H9 (cell line): ENCODE measurements at places on chromosomes 4 and X. TPM values are rescaled to one million over a fixed set of nuclear protein-coding genes. Genes with fewer than 3 reads are reported as not detected.

Gene VCX2
- total RNA-seq = not detected in 2 replicates

Gene FDCSP
- not detected in 2 replicates for total RNA-seq

Gene ZNF518B
- total RNA-seq = 9.6 and 11.5 TPM in 2 replicates

Gene COL25A1
- total RNA-seq = 4.2 and 4.6 TPM in 2 replicates

Gene AMBN
- not detected in 2 replicates for total RNA-seq

Gene FRG2
- total RNA-seq = not detected in 2 replicates

Gene BEX1
- total RNA-seq = 48.1 and 51.7 TPM in 2 replicates

Gene RNF128
- total RNA-seq = 0.09 and 0.13 TPM in 2 replicates

Gene ATP1B4
- total RNA-seq = not detected in 2 replicates

Gene MCTS1
- total RNA-seq = 27.7 and 28.9 TPM in 2 replicates

DNA sequence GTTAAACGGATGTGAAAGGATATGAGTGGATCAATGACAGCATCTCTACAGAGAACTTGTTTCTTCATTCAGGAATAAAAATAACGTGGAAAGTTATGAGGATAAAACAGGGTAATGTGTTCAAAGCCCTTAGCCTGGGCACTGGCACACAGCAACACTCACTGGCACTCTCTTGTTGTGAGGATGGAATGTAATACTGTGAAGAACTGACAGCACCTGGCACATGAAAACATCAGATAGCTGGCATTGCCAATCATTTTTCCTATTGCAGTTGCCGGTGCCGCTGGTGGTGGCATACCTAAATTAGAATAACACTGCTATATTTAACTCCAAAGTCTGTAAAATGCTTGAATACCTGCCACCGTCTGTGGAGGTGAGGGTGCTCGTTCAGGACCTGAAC is 1061.2 kb downstream of the DMD start:
- DNase-seq = no peak

DNA sequence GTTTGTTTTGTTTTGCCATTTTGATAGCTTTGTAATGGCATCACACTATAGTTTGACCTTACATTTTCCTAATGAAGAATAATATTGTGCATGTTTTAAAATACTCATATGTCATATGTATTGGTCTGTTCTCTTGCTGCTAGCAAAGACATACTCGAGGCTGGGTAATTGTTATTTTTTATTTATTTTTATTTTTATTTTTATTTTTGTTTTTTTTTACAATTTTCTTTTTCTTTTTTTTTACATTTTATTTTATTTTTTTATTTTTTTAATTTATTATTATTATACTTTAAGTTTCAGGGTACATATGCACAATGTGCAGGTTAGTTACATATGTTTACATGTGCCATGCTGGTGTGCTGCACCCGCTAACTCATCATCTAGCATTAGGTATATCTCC is 104.6 kb upstream of the GRID2 start:
- no peak for DNase-seq

GRCh38 chr4:79047316-79047715 is 108.1 kb upstream of the PAQR3 start:
- DNase-seq = no peak

DNA sequence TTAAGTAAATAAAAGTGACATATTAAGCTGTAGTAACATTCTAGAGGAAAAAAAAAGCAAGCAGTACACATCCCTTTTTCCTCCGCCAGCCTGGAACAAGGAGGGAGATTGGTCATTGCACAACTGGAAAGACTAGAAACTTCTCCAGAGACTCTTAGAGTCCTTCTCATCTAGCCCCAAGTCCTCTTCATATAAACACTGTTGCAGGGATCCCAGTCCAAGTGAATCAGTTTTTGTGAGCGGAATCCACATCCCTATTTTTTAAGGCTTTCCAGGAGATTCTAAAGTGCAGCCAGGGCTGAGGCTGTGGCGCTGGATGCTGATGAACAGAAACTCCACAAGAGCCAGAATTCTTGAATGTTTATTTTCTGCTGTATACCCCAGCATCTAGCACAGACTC is 23.8 kb downstream of the REELD1 start:
- no peak for DNase-seq

GRCh38 chrX:38649674-38650647 is 88.6 kb downstream of the TSPAN7 start:
- no peak for DNase-seq

- DNase-seq = no peak
These were observed 299.9 kb downstream of the RAB28 start for GRCh38 chr4:13184199-13184598.

GRCh38 chr4:95092766-95093165 is 335.0 kb downstream of the BMPR1B start:
- DNase-seq = no peak

- DNase-seq = no peak
These were observed 25.9 kb downstream of the ZNF721 start for GRCh38 chr4:472881-473569.

DNA sequence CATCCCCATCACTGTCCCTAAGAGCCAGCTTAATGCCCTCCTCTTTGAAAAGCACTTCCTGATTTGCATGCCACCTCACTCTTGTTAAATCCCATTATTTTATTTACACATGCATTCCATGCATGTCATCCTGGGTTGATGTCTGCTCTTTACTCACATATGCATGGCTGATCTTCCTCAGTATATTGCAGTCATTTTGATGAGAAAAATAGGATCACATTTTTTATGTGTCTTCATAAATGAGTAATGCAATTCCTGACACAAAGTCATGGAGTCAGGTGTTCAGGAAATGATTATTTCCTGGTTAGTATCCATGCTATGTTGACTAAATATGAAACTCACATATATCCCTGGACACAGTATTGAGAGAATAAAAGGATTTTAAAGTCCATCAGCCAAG is 204.7 kb downstream of the SLIT2 start:
- DNase-seq = no peak

- DNase-seq = peak; percentile 28
These were observed 86.1 kb downstream of the SOWAHB start for GRCh38 chr4:76811604-76812412.

DNA sequence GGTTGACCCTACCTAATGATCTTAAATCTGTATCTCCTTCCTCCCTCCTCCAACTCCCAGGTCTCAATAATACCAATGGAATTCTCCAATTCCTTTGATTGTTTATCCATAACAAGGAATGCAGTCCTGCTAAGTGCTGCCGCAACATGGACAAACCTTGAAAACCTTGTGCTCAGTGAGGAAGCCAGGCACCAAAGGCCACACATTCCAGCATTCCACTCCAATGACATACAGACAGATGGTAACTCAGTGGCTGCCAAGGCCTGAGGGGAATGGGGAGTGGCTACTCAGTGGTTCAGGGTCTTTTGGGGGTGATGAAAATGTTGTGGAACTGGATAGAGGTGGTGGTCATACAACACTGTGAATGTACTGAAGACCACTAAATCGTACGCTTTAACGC is 10.4 kb downstream of the HAUS7 start:
- no peak for DNase-seq

- DNase-seq = no peak
These were observed 77.2 kb downstream of the RASL11B start for GRCh38 chr4:52939325-52939724.

DNA sequence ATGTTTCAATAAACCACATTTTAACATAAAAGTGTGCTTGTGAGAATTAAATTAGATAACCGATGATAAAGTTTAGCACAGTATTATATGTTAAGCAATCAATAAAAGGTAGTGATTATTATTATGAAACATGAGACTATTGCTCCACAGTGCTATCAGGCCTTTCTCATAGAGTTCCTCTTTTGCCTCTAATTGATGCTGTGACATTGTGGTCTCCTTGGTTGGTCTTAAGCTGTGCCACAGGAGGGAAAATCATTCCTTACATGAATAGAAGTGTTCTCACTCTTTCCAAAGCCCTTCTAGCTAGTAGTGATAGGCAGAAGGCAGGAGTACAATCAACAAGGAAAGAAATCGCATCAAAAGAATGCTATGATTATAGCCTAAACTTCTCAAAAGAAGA is 9.2 kb upstream of the PDHA2 start:
- no peak for DNase-seq

DNA sequence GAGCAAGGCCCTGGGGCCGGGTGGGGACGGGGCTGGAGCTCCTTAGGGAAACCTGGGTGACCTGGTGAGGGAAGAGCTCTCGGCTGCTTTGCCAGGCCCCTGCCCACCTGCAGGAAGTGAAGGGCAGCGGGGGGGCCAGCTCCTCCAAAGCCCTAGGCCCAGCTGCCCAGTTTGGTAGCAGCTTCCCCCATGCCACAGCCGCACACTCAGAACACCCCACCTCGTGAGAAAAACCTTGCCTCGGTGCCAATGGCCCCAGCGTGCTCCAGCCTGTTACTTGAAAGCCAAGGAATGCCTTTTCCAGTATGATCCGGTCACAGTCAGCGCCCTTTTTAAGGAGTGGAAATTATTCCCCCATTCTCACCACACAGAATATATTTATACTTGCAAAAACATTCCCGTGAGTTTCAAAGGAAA is 38.3 kb downstream of the ACOX3 start:
- DNase-seq = no peak

DNA sequence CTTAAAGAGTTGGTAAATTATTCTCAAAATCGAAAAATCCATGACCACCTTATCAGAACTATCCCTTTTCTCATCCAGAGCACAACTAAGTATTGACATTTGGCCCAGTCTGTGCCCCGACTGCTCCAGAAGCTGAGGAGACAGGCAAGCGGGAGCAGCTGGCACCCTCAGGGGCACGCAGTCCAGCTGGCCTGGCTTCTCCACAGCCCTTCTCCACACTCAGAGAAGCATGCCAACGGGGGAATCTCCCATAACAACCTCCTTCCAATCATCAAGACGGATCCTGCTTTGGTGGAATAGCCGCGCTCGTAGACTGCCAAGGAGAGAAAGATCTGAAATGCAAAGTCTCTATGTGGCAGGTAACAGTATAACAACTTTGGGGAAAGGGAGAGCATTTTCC is 85.4 kb downstream of the AFAP1 start:
- no peak for DNase-seq

GRCh38 chr4:147160908-147161513 is 215.3 kb upstream of the TTC29 start:
- peak; percentile 40 for DNase-seq

DNA sequence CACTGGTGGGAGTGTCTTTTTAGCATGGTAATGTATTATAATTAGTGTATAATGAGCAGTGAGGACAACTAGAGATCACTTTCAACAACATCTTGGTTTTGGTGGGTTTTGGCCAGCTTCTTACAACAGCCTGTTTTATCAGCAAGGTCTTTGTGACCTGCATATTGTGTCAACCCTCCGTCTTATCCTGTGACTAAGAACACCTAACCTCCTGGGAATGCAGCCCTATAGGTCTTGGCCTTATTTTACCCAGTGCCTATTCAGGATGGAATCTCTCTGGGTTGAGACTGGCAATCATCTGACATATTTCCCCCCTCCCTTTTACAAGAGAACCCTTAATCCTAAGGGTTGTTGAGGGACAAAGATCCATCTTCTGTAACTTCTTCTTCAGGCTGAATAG is 21.9 kb upstream of the ADH4 start:
- DNase-seq = no peak

DNA sequence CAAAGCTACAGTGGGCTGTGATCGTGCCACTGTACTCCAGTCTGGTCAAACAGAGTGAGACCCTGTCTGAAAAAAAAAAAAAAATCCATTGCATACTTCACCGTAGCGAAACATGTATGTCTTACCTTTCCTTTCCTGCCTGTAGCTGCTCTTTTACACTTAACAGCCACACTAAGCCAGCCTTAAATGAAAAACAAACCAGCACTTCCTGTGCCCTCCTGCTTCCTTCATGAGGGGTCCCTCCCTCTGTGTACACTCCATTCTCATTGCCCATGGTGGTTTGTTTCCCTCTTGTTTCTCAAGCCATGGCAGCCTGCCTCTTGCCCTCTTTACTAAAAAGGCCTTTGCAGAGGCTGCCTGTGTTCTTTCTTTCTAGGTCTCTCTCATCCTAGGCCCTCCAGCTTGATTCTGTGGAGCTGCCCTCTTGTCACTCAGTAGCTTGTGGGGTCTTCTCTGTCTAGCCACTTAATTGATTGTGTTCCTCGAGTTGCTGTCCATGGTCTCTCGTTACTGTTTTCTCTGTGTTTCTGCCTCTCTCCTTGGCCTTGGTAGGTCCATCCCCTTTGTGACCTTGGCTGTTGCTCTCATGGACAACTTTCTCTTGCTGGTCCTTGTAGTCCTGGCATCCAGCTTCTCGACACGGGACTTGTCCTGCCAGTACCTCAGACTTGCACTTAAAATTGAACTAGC is 52.1 kb upstream of the MSANTD1 start:
- DNase-seq = no peak

DNA sequence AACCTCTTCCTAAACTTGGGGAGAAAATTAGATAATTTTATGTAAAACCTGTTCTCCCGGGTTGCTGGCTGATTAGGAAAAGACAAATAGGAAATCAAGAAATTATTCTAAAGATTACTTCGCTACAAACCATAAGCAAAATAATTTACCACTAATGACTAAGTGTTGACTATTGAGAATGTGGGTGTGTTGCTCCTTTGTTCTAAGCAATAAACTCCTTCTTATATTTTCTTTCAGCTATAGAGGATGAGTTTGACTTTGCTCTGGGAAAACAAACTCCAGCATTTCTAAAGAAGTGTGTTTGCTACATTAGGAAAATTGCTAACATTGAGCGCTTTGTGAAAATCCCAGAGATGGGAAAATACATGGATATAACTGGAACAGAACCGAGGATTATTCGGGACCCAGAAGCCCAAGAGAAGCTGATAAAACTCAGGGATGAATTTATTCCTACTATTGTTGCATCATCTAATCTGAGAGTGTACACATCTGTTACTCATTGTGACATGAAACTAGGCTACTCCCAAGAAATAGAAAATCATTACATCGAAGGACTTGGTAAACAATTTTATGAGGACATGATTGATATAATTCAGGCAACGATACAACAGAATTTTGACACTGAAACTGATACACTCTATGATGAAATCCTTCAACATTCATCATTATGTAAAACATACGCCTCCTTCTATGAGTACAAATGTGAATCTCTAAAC is 194.2 kb downstream of the NWD2 start:
- DNase-seq = no peak

DNA sequence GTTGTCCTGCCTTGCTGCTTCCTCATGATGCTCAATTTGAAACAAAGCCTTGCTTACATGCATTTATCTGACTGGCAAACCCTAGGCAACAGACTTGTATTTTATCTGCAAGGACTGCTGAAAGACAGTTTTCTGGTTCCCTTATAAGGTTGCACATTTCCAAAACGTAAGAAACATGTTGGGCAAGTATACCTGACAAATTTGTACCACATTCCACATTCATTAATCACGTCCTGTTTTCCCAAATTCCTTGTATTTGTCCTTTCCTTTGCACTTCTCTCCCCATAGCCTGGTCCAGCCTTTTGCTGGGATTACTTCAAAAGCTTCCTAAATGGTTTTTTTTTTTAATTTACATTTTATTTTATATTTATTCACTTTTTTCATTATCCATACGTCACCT is 310.1 kb downstream of the PPP3CA start:
- DNase-seq = no peak

DNA sequence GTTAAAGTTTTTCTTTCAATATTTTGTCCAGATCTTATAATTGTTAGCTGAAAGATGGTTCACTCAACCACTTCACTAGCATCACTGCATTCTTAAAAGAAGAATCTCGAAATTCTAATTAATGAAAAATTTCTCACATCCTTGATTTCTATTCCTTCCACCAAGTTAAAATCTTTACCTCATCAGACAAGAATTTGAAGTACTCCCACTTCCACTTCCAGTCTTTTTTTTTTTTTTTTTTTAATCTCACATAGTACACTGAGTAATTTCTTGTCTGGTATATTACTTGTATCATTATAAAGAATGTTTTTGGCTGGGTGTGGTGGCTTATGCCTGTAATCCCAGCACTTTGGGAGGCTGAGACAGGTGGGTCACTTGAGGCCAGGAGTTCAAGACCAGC is 73.2 kb downstream of the FBXW7 start:
- no peak for DNase-seq

GRCh38 chr4:10983885-10984640 is 299.5 kb upstream of the CLNK start:
- DNase-seq = no peak
